ENCODE measurements at places on chromosomes 5 and 9.

GRCh38 chr5:12095808-12096281 lies 191.6 kb upstream of the CTNND2 start:
- no peak for DNase-seq

DNA sequence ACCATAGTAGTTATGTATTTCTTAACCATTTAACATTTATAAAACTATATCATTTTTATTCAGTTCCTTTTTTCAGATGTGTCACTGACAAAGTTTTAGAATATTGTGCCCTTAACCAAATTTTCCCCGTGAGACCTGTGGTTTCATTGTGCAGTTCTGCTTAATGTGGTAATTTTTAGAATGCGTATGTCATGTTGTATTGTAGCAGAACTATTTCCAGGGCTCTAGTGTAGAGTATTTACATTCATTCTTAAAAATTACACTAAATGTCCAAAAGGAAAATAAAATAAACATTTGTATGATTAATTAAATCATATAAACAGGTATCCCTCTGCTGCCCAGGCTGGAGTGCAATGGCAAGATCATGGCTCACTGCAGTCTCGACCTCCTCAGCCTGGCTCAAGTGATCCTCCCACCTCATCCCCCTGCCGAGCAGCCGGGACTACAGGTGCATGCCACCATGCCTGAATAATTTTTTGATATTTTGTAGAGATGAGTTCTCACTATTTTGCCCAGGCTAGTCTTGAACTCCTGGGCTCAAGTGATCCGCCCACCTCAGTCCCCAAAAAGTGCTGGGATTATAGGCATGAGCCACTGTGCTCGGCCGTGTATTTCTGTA lies 15.4 kb downstream of the SERINC5 start:
- DNase-seq, result no peak

GRCh38 chr5:58099257-58099656 lies 360.6 kb downstream of the PLK2 start:
- DNase-seq, result no peak

GRCh38 chr9:7816021-7816420 lies 16.4 kb upstream of the DMAC1 start:
- no peak for DNase-seq

DNA sequence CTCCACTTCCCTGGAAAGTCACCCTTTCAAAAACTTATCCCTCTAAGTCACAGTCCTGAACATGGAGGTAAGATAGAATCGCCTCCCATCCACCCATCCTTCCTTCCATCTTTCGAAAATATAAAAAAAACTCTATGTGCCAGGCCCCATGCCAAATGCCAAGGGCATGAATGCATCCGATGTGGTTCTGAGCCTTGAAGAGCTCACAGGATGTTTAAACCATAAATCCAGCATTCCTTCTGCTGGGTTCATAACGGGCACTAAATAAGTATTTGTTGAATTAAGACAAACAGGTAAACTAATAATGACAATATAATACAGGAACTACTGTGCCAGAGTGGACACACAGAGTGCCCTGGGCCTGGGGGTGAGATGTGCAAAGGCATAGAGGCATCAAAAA lies 147.3 kb downstream of the TTLL11 start:
- DNase-seq, result no peak

GRCh38 chr9:121838746-121839669 lies 187.6 kb downstream of the DAB2IP start:
- DNase-seq, result no peak

- no peak for DNase-seq
Observed at GRCh38 chr5:75463726-75464125, 47.7 kb downstream of the CERT1 start.

Measured in SK-N-DZ (cell line).